ENCODE measurements at places on chromosomes 11 and 22. TPM values are rescaled to one million over a fixed set of nuclear protein-coding genes. Genes with fewer than 3 reads are reported as not detected.

DNA sequence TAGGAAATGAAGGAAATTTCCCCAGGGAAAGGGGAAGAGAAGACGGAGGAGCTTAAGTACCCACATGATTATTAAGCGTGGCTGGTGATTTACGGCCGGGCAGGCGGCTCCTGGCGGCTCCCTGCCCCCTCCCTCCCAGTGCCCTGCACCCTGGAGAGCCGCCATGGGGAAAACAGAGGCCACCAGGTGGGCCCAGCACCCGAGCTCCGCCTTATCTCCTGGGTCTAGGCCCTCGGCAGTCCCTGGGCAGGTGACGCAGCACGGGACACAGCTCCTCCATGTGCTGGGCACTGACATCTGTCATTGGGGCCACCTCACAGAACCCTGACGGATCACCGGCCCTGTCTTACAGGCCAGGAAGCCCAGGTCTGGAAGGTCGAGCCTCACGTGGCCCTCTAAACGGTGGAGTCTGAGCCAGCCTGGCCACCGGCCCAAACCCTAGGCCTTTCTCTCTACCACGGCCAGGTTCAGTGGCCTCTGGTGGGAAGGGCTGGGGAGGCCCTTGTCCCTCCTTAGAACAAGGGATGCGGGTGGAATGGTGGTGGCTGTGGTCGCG is 60.2 kb upstream of the PPARA start:
- peak; percentile 84 for DNase-seq

GRCh38 chr11:125945797-125946520 is at the start of gene VSIG10L2:
VSIG10L2 (plus strand) TSS chr11:125946044; CDS start chr11:125946056, 12 bp downstream.
- DNase-seq = no peak

GRCh38 chr11:6834021-6834420 is 11.5 kb upstream of the OR10A5 start:
- no peak for DNase-seq

DNA sequence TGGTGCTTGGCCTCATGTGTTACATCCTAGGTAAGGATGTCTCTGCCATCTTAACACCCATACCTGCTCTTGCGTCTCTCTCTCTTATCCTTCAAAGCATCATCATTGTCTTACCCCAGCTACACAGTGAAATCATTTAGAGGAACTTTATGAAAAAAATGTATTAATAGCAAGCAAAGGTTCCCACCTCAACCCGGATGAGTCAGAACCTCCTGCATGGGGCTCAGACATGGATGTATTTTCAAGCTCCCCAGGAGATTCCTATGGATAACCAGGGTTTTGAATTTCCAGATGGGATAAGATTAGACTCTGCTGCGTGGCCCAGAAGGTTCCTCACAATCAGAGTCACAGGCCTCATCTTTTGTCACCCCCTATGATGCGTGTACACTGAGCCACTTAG is 89.1 kb upstream of the NNMT start:
- no peak for DNase-seq

GRCh38 chr11:38498721-38499120 is 1900.7 kb upstream of the RAG2 start:
- no peak for DNase-seq

GRCh38 chr11:63945477-63946163 is 6.8 kb downstream of the NAA40 start:
- DNase-seq = peak; percentile 87

GRCh38 chr11:23564370-23564769 is 704.1 kb upstream of the CCDC179 start:
- no peak for DNase-seq

The OSBP2 gene
- 2.6 TPM for total RNA-seq

The SNAP29 gene
- total RNA-seq = 25.5 TPM

The MN1 gene
- total RNA-seq = 41.8 TPM

The BATF2 gene
- 1.8 TPM for total RNA-seq

The TRIM51 gene
- total RNA-seq = not detected

All from posterior vena cava (tissue), 2 donors.